Stimulated activated CD4-positive, alpha-beta T cell treated with anti-CD3 and anti-CD28 coated beads, Interleukin-4, amount 100 ng/mL, for 4 hours (primary cell): ENCODE measurements at places on chromosomes 3 and 15.

DNA sequence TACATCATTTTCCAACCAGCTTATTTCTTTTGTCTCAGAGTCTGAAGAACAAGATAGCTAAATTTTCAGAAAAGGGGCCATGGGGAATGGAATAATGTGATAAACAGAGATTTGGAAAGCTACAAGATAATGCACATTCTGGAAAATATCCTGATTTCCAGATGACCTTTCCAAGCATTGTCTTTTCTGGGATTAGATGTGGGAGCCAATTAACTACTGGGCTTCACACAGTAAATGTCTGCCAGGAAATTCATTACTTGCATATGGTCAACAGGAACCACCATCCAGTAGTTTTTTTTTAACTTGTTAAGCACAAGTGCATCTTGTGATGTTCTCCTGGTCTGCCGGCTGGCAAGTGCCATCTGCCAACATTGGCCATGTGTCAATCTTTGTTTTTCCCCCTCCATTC, 131.1 kb upstream of the BFSP2 start:
- DNase-seq: no peak

- no peak for DNase-seq
These were observed 11.6 kb upstream of the TFRC start for GRCh38 chr3:196093317-196094111.

- no peak for DNase-seq
These were observed 453.2 kb upstream of the EPHA6 start for GRCh38 chr3:96361241-96361640.

DNA sequence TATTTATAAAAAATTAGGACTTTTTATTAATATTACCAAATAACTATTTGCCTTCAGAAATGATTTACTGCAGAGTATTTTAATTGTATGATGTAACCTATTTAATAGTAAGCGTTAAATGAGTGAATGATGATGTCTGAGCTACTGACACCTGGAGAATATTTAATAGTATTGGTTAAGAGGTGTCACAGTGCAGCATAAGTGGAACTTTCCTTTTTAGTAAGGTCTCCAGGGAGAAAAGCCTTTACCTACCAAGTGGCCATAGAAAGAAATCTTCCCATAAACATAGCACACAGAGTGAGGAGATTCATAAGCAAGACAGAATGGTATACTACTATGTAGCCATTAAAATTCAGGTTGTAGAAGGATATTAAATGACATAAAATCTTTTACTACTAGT, 441.7 kb downstream of the TBL1XR1 start:
- DNase-seq: no peak

DNA sequence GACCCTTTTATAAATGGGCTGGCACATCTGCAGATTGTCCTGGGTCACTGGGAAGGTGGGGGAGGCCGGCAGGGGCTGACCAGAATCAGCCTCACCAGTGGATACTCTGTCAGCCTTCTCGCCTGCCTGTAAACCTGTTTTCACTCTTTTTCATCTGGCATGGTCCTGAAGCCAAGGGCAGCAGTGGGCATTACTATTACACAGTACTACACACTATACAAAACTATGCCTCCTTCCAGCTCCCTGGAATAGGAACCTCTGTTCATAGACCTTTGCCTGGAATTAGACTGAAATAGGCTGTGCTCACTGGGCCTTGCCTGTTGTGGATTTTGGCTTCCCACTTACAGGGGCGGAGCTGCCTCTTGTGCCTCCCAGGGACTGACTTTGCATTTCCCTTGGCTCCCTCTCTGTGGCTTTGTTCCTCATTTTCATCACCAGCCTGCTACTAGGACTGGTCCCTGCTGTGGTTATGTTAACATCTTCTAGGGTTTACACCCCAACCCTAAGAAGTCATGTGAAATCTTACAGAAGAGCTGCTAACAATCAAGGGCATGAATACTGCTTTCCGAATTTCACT, 120.7 kb downstream of the FNDC3B start:
- DNase-seq: no peak

DNA sequence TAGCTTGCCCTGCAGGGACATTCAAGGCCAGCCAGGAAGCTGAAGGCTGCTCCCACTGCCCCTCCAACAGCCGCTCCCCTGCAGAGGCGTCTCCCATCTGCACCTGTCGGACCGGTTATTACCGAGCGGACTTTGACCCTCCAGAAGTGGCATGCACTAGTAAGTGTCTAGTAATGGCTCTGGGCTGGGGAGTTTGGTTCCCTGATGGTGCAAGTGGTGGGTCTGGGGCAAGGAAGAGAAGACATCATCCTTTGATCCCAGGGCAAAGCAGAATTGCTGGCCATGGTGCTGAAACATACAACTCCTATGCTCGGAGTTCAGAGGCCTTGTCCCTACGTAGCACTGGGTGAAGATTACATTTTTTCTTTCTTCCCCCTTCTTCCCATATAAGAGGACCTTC, 311.4 kb downstream of the EPHB1 start:
- no peak for DNase-seq

- no peak for DNase-seq
These were observed 755.3 kb downstream of the ROBO1 start for GRCh38 chr3:79012530-79012913.

DNA sequence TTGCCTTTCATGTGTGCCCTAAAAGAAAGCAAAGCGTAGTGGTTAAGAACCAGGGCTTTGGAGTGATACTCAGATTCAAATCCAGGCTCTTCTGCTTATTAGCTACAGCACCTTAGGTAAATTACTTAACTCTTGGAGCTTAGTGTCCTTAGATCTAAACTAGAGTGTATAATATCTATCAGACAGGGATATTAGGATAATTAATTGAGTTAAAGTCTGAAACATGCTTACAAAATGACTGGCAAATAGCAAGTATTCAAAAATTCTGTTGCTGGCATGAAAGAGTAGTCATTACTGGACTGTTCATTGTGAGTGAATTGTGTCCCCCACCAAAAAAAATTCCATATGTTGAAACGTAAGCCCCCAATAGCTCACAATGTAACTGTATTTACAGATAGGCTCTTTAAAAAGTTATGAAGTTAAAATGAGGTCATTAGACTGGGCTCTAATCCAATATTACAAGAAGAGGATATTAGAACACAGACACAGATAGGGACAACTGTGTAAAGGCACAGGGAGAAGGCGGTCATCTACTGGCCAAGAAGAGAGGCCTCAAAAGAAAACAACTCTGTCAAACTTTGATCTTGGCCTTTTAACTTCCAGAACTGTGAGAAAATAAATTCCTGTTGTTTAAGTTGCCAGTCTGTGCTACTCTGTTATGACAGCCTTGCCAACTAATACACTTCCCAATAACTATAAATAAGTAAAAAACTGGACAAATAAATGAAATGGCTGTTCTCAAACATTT, 60.4 kb upstream of the LRRC3B start:
- DNase-seq: no peak

- no peak for DNase-seq
These were observed 27.2 kb upstream of the MUC20 start for GRCh38 chr3:195693428-195694216.

DNA sequence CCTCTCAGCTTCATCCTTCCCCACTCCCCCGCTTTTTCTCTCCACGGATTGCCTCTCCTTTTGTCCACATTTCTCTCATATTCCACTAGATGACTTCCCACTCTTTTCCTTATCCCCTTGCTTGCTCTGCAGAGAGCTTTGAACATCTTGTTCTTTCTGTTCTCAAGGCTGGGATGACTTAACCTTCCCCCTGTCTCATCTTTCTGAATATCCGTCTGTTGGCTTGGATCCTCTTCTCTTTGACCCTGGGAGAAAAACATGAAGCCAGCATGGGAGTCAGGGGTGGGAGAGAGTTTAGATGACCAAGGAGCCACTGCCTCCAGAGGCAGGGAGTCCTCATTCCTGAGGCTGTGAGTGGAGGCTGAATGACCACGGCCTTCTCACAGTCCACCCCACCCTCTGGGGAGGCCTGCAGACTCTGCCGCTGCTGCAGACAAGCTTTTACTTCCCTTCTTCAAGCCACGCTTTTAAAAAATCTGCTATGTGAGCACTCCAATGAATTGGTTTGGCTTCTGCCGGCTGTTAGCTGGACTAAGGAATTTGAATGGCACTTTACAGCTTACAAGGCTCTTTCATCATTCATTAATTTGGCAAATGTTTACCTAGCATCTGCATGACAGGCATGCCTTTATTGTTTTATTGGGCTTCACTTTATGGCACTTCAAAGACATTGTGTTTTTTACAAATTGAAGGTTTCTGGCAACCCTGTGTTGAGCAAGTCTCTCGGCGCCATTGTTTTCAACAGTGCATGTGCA, 111.6 kb upstream of the SLC6A6 start:
- no peak for DNase-seq

- no peak for DNase-seq
These were observed 18.0 kb upstream of the CEP152 start for GRCh38 chr15:48828906-48829305.

GRCh38 chr3:156741935-156742334, 67.5 kb downstream of the TIPARP start:
- DNase-seq: no peak

GRCh38 chr15:52579852-52580251, 11.0 kb upstream of the ARPP19 start:
- no peak for DNase-seq

- no peak for DNase-seq
These were observed 408.1 kb upstream of the ZNF385D start for GRCh38 chr3:22159004-22159695.

DNA sequence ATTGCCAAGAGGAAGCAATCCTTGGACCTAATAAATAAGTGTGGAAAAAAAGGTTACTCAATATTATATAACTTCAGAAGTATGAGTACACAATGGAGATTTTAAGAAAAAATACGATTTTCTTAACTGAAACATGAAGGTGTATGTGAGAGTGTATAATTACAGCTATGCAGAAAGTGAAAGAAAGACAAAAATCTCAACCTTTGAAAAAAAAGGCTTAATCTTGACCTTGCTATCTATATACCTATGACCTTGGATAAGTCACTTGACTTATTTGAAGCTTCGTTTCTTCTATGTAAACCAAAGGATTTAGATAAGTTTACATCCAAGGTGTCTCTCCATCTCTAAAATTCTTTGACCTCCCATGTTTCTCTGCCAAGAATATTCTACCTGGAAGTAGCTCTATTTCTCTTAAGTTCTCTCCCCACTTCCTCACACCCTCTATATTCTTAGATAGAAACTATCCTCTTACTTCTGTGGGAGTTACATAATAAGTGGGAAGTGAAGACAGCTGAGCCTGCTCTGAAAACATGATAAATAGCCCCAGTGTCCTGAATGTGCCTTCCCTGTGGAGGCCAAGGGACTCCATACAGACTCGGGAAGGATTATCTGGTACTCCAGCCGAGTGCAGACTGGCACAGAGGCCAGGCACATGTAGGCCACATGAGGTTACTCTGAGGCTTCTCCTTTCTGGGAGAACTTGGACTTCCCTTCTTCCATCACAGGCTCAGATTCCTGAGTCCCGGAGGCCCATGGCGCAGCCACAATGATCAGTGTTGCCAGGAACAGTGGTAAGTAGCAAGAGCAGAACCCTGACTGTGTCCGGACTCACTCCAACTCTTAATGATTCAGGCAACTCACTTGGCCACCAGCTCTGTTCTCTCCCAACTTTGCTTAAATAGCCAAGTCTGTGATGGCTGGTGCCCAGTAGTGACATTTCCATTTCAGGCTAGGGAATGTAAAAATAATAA, 166.8 kb upstream of the COL8A1 start:
- no peak for DNase-seq

DNA sequence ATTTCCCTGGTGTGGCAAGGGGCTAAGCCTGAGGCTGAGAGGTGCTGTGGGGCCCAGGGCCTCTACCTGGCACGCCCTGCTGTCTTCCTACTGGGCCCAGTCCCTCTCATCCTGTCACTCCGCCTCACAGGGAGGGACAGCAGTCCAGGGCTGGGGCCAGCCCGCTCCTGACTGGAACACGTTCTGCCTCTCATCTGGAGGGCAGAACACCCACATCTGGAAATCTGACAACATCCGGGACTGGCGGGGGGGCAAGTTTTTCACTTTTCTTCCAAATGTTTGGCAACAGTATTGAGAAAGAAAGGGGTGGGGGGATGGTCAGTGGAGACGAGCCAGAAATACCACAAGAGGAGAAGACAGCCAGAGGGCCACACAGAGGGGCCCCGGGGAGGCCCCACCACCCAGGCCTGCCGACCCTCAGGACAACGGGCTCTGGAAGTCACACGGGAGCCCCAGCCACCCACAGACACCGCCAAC, 1.8 kb upstream of the MYL3 start:
- no peak for DNase-seq

GRCh38 chr15:29631076-29632070, 190.9 kb downstream of the TJP1 start:
- DNase-seq: no peak

- no peak for DNase-seq
These were observed 21.2 kb upstream of the IGF2BP2 start for GRCh38 chr3:185846037-185846436.

GRCh38 chr3:29100292-29100691, 180.6 kb upstream of the RBMS3 start:
- no peak for DNase-seq

- no peak for DNase-seq
These were observed 159.2 kb upstream of the LINGO1 start for GRCh38 chr15:77791941-77792340.

- peak; percentile 25 for DNase-seq
These were observed 86.6 kb downstream of the FNDC3B start for GRCh38 chr3:172125963-172126457.

DNA sequence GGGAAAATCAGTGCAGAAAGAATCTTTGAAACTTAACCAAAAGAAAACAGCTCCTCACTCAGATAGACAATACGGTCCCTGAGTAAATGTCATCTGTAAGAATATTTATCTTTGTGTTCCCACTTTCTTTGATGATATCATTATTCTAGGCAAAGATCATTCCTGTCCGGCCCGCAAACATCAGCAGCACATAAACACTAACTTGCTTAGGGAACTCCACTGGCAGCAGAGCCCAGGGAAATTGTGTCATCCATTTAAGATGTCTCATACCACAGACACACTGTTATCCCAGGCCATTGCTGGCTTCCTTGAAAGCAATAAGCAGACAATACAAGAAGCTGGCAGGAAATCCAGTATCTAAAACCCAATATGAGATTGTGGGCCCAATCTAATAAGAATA, 20.1 kb upstream of the CD96 start:
- no peak for DNase-seq

DNA sequence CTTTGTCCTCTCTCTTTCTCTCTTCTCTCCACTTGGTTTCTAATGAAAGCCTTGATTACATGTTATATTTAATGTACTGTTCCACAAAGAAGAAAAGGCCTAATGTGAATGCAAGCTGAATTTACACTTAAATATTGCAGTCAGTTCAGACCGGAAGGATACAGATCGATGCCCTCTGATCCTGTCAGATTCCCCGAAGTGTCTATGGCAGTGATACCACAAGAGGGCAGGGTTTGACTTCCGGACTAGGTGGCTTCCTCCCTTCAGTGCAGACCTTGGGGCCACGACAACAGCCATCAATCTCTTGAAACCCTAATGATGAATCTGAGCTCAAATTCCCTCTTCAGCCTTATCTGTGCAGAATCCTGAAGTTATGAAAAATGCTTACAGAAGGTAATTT, 29.5 kb downstream of the AGTR1 start:
- no peak for DNase-seq
